ENCODE measurements at places on chromosomes 16 and 17.

GRCh38 chr17:49132699-49133364 is at the start of gene B4GALNT2:
Gene B4GALNT2 (plus strand): TSS chr17:49132769. CDS start chr17:49132793, 24 bp downstream.
- no peak for DNase-seq

GRCh38 chr17:19374136-19374535 is 4.2 kb upstream of the MAPK7 start:
- DNase-seq = no peak

- no peak for DNase-seq
Observed at GRCh38 chr17:27269974-27270373, 23.9 kb upstream of the WSB1 start.

DNA sequence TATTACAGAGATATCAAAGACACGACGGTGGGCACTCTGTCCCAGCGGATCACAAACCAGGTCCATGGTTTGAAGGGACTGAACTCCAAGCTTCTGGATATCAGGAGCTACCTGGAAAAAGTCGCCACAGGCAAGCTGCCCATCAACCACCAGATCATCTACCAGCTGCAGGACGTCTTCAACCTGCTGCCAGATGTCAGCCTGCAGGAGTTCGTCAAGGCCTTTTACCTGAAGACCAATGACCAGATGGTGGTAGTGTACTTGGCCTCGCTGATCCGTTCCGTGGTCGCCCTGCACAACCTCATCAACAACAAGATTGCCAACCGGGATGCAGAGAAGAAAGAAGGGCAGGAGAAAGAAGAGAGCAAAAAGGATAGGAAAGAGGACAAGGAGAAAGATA is 8.7 kb downstream of the PSMD7 start:
- peak; percentile 67 for DNase-seq

- DNase-seq = no peak
Observed at GRCh38 chr17:75587675-75588595, at the start of gene MYO15B. Gene MYO15B (plus strand): TSS chr17:75587800. CDS start chr17:75588058, 258 bp downstream.

- DNase-seq = no peak
Observed at GRCh38 chr17:58340405-58340876, 11.6 kb downstream of the SUPT4H1 start.

GRCh38 chr16:54402270-54402669 is 115.7 kb upstream of the IRX3 start:
- DNase-seq = no peak

DNA sequence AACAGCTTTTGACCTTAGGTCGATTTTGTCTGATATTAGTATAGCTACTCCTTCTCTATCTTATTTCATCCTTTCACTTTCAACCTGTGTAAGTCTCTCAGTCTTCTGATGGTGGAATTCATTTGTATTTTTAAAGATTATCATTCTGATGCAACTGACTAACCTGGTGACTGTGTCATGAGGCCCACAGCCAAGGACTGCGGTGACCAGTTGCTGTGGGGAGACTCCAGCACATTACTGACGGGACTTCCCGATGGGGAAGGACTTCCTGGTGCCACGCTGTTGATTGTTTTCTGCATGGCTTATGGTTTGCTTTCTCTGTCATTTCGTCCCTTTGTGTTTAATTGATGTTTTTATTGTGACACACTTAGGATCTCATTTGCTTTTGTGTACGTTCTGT is 34.2 kb downstream of the RMI2 start:
- no peak for DNase-seq

- DNase-seq = no peak
Observed at GRCh38 chr16:80570106-80570478, 29.3 kb downstream of the DYNLRB2 start.

- DNase-seq = no peak
Observed at GRCh38 chr16:69110406-69110805, 5.0 kb downstream of the HAS3 start.

GRCh38 chr17:82832411-82832810 is 7.4 kb downstream of the ZNF750 start:
- no peak for DNase-seq

DNA sequence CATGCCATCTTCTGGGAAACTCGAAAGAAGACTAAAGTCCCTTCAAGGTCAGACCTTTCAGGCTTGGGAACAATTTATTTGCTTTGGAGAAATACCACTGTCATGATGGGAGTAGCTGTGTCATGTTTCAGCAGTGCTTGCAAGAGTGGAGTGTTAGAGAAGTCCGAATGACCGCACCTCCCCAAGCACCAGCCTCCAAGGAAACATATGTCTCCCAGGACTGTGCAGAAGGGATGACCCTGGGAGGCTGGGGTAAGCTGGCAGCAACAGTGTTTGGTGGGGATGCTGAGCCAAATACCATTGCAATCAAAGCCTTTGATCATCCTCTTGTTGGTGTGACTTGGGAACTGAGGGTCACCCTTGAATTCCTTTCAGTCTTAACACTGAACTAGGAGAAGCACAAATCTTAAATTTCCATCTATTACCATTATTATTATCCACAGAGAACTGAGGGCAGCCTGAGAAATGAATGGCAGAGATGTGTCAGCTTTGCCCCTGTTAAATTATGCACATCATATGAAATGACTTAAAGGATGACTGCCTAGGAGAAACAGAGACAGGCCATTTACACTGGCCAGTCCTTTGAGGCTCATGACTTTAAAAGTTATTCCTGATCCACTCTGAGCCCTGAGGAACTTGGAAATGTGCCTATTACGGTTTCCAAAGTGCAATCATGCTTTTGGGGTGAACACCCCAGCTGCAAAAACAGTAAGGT is 244.9 kb downstream of the CA10 start:
- DNase-seq = no peak

GRCh38 chr16:30884760-30885159 is 9.1 kb downstream of the BCL7C start:
- no peak for DNase-seq

DNA sequence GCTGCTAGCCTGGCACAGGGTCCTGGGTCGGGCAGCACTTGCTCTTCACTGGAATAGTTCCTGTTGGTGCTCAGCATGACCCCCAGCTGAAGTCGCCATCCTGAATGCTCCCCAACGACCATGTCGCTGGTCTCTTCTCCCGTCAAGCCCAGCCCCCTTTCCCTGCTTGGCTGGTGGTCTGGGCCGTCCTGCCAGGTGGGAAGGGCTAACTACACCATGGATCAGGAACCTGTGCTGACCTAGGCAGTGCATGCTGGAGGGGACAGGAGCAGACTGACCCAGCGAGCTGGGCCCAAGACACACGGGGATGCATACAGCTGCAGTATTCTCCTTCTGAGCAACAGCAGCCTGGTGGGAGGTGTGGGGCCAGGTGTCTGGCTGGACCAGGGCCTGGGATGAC is 9.2 kb upstream of the SREBF1 start:
- no peak for DNase-seq

GRCh38 chr17:19713462-19713861 is 2.9 kb downstream of the SLC47A2 start:
- peak; percentile 40 for DNase-seq

- no peak for DNase-seq
Observed at GRCh38 chr16:50880926-50881325, 139.0 kb downstream of the CYLD start.

DNA sequence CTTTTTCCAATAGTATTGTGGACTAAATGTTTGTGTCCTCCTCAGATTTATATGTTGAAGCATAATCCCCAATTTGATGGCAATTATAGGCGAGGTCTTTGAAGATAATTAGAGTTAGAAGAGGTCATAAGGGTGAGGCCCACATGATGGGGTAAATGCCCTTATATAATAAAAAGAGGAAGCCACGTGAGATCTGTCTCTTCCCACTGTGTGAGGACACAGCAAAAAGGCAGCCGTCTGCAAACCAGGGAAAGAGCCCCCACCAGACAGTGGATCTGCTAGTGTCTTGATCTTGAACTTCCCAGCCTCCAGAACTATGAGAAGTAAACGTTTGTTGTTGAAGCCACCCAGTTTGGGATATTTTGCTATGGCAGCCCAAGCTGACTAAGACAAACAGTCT is 76.0 kb downstream of the LYRM1 start:
- no peak for DNase-seq

- DNase-seq = no peak
Observed at GRCh38 chr16:52470585-52470984, 76.4 kb downstream of the TOX3 start.

DNA sequence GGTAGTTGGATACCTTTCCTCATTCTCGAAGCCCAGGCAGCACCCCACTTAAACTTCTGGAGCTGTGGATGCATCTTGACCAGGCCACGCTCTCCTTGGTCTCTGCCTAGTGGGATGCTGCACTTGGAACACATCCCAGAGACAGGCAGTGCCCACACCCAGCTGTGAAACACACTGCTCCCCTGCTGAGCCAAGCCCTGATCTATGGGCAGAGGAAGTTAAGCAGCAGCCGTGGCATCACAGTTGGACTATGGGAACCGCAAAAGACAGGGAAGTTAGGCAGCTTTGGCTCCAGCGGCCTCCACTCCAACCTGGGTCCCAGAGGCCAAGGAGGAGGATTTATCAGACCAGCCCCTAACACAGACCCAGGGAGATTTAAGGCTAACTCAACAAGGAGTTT is 284.8 kb upstream of the CCL2 start:
- no peak for DNase-seq

- no peak for DNase-seq
Observed at GRCh38 chr16:66275775-66276428, 90.6 kb upstream of the CDH5 start.

- no peak for DNase-seq
Observed at GRCh38 chr16:69831212-69832123, 69.3 kb downstream of the WWP2 start.

DNA sequence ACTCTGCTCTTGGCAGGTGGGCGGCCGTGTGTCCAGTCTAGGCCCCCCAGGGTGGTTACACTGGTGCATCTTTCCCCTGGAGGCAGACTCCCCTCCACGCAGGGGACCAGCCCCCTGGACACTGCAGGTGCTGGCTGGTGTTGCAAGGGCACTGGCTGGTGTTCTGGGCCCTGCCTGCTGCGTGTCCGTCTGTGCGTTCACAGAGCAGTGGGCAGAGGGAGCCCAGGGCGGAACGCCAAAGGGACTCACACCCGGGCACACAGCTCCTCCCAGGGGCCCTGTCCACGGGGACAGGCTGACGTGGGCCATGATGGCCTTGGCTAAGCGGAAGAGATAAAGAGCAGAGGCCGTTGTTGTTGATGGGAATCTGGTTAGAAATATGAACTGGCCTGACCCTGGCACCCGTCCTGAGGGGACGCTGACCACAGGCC is 27.3 kb downstream of the ACSF3 start:
- DNase-seq = no peak

DNA sequence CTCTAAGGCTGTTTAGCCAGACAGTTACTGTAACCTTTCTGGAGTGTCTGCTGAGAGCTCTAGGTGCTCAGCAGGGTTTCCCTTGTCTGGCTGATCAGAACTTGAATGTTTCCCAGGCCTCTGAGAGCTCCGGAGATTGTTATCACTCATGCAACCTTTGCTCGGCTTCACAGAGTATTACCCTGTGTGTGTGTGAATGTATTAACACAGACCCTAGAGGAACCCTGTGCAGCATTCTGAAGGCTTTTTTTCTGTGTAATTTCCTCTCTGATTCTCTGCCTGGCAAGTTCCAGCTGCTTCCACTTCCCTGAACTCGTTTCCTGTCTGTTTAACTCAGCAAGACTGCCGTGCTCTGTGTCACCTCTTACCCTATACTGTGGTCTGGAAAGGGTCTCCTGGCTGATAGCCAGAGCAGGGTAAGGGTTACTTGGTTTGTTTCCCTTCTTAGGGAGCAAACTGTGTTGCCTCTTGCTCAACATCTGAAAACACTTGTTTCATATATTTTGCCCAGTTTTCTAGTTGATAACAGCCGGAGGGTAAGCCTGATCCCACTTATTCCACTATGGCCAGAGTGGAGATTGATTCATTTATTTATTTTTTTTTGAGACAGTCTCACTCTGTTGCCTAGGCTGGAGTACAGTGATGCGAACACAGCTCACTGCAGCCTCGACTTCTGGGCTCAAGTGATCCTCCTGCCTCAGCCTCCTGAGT is 21.7 kb downstream of the PRMT7 start:
- no peak for DNase-seq

DNA sequence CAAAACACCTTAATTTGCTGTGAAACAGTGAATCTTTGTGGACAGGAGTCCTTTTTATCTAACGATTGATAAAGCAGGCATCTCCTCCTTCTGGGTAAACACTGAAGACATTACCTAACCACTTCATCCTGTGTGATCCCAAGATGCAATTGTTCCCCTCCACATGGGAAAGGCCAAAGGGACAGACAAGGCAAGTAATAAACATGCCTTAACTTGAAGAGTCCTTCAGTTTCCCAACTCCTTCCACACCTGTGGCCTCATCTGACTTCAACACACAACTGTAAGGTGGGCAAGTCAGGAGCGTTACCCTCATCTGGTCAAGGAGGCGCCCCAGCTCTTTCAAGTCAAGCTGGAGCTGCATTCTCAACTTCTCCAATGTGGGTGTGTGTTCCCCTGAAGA is 278.6 kb downstream of the ABCC12 start:
- no peak for DNase-seq

DNA sequence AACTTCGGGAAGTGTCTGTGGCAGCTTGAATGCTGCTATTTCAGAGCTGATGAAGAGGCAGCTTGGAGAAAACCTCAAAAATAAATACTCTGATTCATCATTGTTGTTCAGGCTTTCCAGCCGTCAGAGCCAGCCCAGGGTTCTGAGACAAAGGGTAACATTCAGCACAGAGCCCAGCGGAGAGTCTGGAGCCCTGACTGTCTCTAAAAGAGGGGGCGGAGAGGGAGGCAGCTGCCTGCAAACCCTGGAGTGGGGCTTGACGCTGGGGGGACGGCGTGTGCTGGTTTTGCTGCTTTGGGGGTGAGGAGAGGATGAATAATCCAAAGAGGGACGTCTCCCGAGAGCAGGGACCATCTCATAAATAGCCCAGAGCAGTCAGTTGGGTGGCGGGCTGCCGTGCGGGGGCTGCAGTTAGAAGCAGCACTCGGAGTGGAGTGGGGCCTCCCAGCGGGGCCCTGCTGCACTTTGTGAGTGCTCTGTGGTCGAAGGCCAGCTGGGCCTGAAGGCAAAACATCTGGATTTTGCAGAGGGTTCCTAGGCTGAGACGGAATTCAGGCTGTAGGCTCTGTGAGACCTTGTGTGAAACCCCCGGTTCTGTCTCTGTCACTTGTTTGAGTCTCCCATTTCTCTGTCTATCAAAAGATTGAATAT is 237.8 kb downstream of the PRKCA start:
- no peak for DNase-seq

- no peak for DNase-seq
Observed at GRCh38 chr16:60217787-60218186, 1483.7 kb upstream of the GOT2 start.

DNA sequence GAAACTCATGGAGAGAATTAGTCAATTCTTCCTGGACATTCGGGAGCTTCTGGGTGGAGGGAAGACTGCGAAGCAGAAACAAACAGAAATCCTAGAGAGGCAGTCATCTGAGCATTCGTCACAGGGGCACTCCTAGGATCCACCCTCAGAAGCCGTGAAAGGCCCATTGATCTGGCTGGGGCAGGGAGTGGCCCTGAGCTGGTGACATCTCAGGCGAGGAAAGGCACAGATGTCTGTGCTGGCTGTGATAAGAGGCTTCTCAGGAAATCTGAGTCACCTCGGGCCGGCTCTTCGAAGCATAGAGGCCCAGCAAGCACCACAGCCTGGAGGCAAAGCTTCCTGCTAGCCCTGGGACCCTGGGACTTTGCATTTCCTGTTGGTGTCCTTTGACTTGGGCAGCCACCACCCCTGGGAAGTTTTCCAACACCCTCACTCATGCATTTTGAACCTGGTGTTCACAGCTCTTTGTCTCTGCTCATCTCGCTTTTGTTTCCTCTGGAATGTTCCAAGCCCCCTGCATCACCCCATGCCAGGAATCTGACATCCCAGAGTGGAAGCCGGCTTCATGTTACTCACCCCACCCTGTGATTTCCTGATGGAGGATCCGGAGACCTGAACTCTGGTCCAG is 23.3 kb upstream of the CDRT4 start:
- peak; percentile 92 for DNase-seq

GRCh38 chr16:52212841-52213240 is 334.1 kb downstream of the TOX3 start:
- no peak for DNase-seq

- DNase-seq = no peak
Observed at GRCh38 chr16:67930678-67931211, 917 bp downstream of the CTRL start.

Data from suprapubic skin (tissue), 4 donors.